Prostate gland (tissue), 2 donors: ENCODE measurements at places on chromosomes 13 and 19.
A peak's percentile ranks its signal among the peaks of the same experiment; 100 is the strongest.

DNA sequence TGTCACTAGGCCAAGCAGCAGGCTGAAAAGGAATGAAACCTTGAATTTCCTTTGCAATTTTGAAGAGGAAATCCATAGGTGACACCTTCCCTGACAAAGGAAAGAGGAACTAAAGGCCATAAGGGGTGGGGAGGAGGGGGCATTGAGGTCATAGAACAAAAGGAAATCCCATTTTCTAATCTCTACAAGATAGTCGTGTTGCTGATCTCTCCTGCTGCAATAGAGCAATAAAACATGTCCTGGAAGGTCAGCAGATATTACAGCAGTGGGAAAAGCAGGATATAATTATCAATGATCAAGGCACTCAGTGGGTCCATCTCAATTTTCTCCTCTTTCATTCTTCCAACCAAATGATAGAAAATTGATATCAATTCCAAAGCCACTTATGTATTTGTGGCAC lies 20.3 kb upstream of the RAP2A start:
- no peaks in the 10 kb centered on the region for H3K36me3 ChIP-seq
- DNase-seq: no peak
- no peak overlapping the region for H3K4me3 ChIP-seq
- H3K27ac ChIP-seq: no peak overlapping the region
- no peaks in the 10 kb centered on the region for H3K4me1 ChIP-seq

GRCh38 chr19:34972163-34972705 lies 8.2 kb upstream of the ZNF792 start:
- H3K4me3 ChIP-seq: no peak overlapping the region
- no peak for DNase-seq
- no peak overlapping the region for H3K27ac ChIP-seq
- no peaks in the 10 kb centered on the region for H3K36me3 ChIP-seq
- H3K27me3 ChIP-seq: no peaks in the 10 kb centered on the region
- H3K4me1 ChIP-seq: no peaks in the 10 kb centered on the region

- no peaks in the 10 kb centered on the region for H3K36me3 ChIP-seq
- no peaks in the 10 kb centered on the region for H3K27me3 ChIP-seq
- H3K27ac ChIP-seq: no peak overlapping the region
These were observed 63.3 kb downstream of the DCLK1 start for GRCh38 chr13:36067746-36068381.

- no peaks in the 10 kb centered on the region for H3K27me3 ChIP-seq
- no peaks in the 10 kb centered on the region for H3K36me3 ChIP-seq
- no peak for DNase-seq
- no peaks in the 10 kb centered on the region for H3K4me1 ChIP-seq
- H3K27ac ChIP-seq: no peak overlapping the region
These were observed 68.4 kb upstream of the SPATA13 start for GRCh38 chr13:24092108-24092507.

DNA sequence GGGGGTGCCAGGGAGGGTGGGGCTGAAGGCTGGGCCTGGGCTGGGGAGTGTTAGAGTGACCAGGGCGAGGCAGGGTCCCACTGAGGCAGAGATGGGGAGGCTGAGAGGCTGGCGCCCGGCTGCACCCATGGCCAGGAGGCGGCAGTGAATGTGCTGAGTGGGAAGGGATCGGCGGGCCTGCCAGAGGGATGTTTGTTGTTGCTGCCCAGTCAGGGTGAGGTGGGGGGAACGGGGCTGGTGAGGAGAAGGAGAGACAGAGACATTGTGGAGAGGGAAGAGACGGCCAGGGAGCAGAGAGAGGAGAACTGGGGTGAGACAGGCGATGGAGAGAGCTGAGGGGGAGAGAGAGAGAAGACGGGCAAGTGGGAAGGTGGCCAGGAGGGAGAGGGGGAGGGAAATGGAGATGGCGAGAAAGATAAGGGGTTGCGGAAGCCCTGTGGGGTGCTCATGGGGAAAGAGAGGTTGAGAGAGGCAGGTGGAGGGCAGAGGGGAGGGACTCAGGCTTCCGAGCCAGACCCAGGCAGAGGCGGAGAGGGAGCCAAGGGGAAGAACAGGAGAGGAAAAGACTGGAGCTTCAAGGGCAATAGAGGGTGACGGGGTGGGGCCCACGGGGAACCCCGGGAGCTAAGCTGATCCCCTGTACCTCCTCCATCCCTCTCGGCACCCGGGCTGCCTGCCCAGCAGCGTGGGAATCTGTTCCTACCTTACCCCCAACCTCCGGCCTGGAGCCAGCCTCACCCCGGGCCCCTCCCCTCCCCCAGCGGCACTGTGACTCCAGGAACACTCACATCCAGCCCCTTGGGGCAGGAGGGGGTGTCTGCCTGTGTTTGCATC lies 690 bp upstream of the B3GNT8 start:
- H3K4me1 ChIP-seq: peaks cover 4% of the 10 kb centered on the region
- peak overlapping the region; percentile 31 for H3K4me3 ChIP-seq

DNA sequence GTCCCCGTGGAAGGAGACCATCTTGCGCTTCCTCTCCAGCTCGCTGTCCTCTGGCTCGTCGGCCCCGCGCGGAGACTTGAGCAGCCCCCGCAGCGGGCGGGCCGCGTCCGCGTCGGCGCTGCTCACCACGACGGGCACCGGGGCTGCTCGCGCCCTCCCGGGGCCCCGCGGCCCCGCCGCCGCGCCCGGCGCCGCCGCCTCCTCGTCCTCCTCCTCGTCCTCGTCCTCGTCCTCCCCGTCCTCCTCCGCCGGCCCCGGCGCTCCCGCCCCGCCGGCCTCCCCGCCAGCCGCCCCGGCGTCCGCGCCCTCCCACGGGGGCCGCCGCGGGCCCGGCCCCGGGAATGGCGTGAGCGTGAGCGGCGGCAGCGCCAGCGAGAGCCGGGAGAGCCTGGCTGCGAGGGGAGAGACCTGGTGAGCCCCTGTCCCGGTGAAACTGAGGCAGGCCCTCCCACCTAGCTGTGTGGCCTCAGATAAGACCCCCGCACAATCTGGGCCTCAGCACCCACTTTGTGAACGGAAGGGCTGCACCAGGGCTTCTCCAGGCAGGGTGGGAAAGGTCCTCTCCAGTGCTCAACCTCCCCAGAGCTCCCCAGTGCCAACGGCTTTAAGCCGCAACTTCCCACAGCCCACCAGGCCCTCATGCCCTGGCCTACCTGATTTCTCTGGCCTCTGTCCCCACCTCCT lies 17.8 kb downstream of the LMTK3 start:
- H3K4me1 ChIP-seq: no peaks in the 10 kb centered on the region
- H3K36me3 ChIP-seq: no peaks in the 10 kb centered on the region
- H3K27ac ChIP-seq: peak overlapping the region; percentile 73
- H3K27me3 ChIP-seq: no peaks in the 10 kb centered on the region
- H3K4me3 ChIP-seq: peak overlapping the region; percentile 46

- no peaks in the 10 kb centered on the region for H3K4me1 ChIP-seq
- peaks cover 13% of the 10 kb centered on the region for H3K27me3 ChIP-seq
- DNase-seq: no peak
- no peaks in the 10 kb centered on the region for H3K36me3 ChIP-seq
These were observed 14.0 kb downstream of the CDX2 start for GRCh38 chr13:27955014-27955591.

GRCh38 chr19:34408411-34408810 lies 4.2 kb downstream of the PDCD2L start:
- no peak for DNase-seq
- no peaks in the 10 kb centered on the region for H3K27me3 ChIP-seq
- no peak overlapping the region for H3K27ac ChIP-seq
- no peak overlapping the region for H3K4me3 ChIP-seq
- H3K4me1 ChIP-seq: no peaks in the 10 kb centered on the region

DNA sequence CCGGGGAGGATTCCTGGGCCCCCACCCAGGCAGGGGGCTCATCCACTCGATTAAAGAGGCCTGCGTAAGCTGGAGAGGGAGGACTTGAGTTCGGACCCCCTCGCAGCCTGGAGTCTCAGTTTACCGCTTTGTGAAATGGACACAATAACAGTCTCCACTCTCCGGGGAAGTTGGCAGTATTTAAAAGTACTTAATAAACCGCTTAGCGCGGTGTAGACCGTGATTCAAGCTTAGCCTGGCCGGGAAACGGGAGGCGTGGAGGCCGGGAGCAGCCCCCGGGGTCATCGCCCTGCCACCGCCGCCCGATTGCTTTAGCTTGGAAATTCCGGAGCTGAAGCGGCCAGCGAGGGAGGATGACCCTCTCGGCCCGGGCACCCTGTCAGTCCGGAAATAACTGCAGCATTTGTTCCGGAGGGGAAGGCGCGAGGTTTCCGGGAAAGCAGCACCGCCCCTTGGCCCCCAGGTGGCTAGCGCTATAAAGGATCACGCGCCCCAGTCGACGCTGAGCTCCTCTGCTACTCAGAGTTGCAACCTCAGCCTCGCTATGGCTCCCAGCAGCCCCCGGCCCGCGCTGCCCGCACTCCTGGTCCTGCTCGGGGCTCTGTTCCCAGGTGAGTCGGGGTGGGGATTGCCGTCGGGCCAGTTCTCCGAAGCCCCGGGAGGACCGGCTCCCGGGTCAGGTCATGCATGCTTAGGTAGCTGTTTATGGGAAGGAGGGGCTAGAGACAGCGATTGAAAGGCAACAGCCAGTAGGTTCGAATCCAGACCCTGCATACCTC lies at the start of gene ICAM1:
Gene ICAM1 (plus strand): TSS at position 505 of the 779 bp plus-strand sequence. CDS start 40 bp downstream, at position 545.
- H3K4me3 ChIP-seq: peak within 1 kb of the TSS; percentile 28
- H3K36me3 ChIP-seq: no peaks in the 10 kb centered on the region
- peak; percentile 54 for DNase-seq
- H3K4me1 ChIP-seq: no peaks in the 10 kb centered on the region
- H3K27me3 ChIP-seq: no peaks in the 10 kb centered on the region

DNA sequence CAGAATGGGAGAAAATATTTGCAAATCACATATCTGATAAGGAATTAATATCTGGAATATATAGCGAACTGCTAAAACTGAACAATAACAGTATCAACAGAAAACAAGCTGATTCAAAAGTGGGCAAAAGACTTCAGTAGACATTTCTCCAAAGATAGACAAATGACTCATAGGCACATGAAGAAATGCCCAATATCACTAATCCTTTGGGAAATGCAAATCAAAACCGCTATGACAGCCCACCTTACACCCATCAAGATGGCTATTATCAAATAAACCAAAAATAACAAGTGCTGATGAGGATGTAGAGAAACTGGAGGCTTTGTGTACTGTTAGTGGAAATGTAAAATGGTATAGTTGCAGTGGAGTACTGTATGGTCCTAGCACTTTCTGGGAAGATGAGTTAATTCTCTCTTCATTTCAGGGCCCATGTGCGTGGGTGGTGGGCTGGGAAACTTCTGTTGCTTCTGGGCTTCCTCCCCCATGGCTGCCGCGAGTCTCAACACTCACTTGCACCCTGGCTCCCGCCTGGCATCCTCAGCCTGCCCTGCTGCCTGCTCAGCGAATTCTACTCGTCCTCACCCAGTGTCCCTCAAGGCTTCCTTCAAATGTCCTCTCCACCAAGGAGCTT lies 12.4 kb upstream of the GJA3 start:
- no peaks in the 10 kb centered on the region for H3K27me3 ChIP-seq
- no peaks in the 10 kb centered on the region for H3K4me1 ChIP-seq
- DNase-seq: no peak
- H3K4me3 ChIP-seq: no peak overlapping the region
- H3K27ac ChIP-seq: no peak overlapping the region

GRCh38 chr13:23777575-23777870 lies 111.7 kb downstream of the MIPEP start:
- H3K4me3 ChIP-seq: no peak overlapping the region
- H3K36me3 ChIP-seq: no peaks in the 10 kb centered on the region
- no peak for DNase-seq
- no peaks in the 10 kb centered on the region for H3K4me1 ChIP-seq

GRCh38 chr19:3359015-3359918 lies 7.1 kb upstream of the NFIC start:
- peak overlapping the region; percentile 99 for H3K27ac ChIP-seq
- H3K4me3 ChIP-seq: peak overlapping the region; percentile 100
- peaks cover 18% of the 10 kb centered on the region for H3K4me1 ChIP-seq
- H3K27me3 ChIP-seq: no peaks in the 10 kb centered on the region

DNA sequence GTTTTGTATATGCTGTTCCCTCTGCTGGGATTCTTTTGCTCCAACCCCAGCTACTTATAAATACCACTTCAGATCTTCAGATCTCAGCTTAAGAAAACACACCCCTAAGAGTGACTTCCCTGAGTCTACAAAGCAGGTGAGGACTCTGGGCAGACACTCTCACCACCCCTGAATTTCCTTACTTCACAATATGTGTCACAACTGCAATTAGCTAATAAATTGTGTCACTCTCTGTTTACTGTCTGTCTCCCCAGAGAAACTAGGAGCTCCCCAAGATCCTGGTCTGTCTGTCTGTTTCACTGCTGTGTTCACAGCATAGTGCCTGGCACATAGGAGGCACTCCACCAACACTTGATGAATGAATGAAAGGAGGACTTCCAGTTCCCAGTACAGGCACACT lies 14.4 kb downstream of the CEBPA start:
- H3K36me3 ChIP-seq: no peaks in the 10 kb centered on the region
- no peak overlapping the region for H3K27ac ChIP-seq
- no peaks in the 10 kb centered on the region for H3K27me3 ChIP-seq
- no peak overlapping the region for H3K4me3 ChIP-seq
- DNase-seq: no peak

DNA sequence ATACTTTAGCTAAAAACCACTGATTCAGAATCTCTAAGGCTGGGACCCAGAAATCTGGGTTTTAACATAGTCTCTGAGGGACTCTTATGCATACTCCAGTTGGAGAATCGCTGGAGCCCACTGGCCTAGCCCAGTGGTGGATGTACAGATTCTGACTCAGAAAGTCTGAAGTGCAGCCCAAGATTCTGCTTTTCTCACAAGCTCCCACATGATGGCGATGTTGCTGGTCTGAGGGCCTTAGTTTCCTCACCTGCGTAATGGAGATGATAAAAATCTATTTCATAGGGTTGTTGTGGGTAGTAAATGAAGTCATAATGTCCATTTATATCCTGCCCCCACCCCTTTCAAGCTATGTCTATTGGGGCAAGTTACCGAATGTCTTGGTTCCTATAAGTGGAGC lies 7.7 kb upstream of the CDADC1 start:
- no peak overlapping the region for H3K27ac ChIP-seq
- no peaks in the 10 kb centered on the region for H3K27me3 ChIP-seq
- H3K4me3 ChIP-seq: no peak overlapping the region
- no peak for DNase-seq

GRCh38 chr19:10651851-10652250 lies 2.3 kb upstream of the ILF3 start:
- no peak overlapping the region for H3K27ac ChIP-seq
- no peaks in the 10 kb centered on the region for H3K36me3 ChIP-seq
- peaks cover 7% of the 10 kb centered on the region for H3K4me1 ChIP-seq
- no peaks in the 10 kb centered on the region for H3K27me3 ChIP-seq
- no peak for DNase-seq

DNA sequence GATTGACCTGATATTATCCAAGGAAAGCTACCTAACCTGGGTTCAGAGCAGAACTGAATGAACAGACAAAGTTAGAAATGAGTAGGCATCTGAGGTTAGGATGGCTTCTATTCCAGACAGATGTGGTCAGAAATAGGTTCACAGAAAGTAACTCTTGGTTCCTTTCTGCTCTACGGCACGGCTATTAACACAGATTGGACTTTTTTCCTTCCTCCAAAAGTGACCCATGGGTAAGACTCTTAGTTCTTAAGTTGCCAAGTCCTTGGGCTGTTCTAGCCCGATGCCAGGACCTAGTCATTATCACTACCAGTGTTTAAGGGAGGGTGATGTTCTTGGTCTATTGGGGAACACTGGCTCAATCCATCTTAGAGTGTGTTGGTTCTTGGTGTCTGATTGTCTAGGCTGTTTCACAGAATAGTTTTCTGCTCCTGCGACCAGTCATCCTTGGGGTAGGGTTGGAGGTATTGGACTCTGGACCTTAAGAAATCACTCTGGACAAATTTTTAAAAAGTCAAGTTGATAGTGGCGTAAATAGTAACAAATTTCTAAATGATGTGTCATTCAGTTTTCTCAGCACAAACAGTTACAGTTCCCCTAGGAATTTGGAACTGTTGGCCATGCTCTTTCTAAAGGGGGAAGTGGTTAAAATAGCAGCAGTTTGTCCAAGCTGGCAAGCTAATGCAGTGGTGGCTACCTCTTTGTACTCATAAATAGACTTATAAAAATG lies 60.1 kb upstream of the MYCBP2 start:
- H3K27me3 ChIP-seq: no peaks in the 10 kb centered on the region
- H3K36me3 ChIP-seq: no peaks in the 10 kb centered on the region
- peak overlapping the region; percentile 31 for H3K27ac ChIP-seq
